ENCODE measurements at places on chromosomes 5 and 9.

GRCh38 chr9:5499889-5500398, 10.4 kb upstream of the PDCD1LG2 start:
- peak; percentile 97 for DNase-seq

DNA sequence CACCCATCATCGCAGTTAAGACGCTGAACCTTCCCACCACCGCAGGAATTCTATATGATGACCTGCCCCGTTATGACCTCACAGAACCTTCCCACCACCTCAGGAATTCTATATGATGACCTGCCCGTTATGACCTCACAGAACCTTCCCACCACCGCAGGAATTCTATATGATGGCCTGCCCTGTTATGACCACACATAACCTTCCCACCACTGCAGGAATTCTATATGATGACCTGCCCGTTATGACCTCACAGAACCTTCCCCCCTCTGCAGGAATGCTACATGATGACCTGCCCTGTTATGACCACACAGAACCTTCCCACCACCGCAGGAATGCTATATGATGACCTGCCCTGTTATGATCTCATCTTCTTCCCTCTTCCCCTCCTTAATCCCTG, 64.3 kb downstream of the IRX1 start:
- peak; percentile 4 for DNase-seq

- no peak for DNase-seq
These were observed 2396.8 kb upstream of the C9orf72 start for GRCh38 chr9:29969856-29970647.

- no peak for DNase-seq
These were observed 33.2 kb downstream of the SLC22A4 start for GRCh38 chr5:132327252-132327955.

- no peak for DNase-seq
These were observed 181.1 kb downstream of the PAPPA start for GRCh38 chr9:116334546-116335150.

DNA sequence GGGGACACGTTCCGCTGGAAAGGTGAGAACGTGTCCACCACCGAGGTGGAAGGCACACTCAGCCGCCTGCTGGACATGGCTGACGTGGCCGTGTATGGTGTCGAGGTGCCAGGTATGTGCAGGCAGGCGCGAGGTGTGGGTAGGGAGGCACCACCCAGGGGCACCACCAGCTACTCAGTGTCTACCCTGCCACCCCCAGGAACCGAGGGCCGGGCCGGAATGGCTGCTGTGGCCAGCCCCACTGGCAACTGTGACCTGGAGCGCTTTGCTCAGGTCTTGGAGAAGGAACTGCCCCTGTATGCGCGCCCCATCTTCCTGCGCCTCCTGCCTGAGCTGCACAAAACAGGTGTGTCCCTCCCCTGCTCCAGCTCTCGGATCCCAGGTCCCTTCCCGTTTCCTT, 15.1 kb downstream of the SLC27A4 start:
- no peak for DNase-seq

DNA sequence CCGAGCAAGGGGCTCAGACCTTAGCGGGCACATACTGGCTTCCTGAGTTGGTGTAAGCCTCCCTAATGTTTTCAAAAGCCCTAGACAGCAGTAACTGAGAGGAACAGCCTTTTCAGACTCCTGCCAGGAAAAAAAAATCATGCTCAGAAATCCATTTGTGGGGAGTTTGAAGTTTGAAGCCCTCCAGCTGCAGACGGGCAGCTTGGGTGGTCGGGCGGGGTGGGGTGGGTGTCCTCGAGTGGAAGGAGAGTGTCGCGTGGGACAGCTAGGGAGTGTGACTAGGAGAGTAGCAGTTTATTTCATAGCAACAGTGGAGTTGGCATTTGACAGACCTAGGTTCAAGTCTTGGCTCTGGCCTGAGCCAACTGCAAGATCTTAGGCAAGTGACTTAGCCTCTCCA, 90.7 kb upstream of the PITX1 start:
- no peak for DNase-seq

DNA sequence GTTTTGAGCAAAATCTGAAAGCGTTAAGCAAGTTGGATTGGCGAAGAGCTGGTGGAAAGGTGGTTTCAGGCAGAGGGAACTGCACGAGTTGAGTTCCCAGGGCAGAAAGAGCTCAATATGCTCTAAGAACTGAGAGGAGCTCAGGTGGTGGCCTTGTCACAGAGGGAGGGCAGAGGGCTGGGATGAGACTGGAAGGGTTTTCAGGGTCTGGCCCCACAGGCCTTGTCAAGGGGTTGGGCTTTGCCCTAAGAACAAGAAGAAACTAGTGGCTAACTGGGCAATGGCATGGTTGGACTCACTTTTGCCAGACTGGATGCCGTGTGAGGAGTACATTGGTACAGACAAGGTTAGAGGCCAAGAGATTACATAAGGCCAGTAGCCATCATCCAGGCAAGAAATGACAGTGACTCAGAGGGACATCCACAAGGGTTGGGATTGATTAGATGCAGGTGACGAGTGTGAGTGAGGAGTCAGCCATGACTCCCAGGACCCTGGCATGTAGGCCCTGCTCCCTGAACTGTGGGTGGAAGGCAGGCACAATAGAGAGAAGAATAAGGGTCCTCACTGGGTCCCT, 75.1 kb upstream of the SMIM23 start:
- DNase-seq, result no peak

DNA sequence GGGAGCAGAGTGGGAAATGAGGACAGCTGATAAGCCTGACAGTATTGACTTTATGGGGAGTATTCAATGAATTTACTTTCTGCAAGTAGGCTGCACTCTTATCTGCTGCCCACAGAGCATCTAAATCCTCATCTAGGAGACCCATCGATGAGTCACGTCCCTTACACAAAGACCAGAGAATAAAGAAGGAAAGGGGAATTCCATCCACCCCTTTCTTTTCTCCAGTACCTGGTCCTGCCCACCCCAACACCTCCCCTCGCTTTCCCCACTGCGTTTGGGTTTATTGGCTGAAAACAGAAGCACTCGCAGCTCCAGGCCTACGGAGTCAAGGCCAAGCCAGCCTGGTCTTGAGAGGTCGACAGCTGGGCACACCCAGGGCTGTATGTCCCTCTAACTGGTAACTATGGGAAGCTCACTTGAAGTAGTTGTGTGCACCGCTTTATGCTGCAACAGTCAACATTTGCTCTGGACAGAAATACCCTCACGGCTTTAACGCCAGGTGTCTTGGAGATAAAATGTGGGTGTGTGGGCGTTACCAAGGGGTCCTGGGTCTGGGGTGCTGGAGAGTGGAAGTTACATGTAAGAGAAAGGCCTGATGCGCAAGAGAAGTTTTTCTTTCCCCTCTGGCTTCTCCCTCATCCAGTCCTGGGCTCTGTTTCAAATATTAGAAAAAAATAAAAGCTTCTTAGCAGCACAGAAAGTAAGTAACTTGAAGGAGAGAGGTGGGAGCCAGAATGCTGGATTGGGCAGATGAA, 14.5 kb upstream of the TAL2 start:
- DNase-seq, result no peak

- DNase-seq, result no peak
These were observed 36.4 kb upstream of the DAB2 start for GRCh38 chr5:39461007-39461682.

DNA sequence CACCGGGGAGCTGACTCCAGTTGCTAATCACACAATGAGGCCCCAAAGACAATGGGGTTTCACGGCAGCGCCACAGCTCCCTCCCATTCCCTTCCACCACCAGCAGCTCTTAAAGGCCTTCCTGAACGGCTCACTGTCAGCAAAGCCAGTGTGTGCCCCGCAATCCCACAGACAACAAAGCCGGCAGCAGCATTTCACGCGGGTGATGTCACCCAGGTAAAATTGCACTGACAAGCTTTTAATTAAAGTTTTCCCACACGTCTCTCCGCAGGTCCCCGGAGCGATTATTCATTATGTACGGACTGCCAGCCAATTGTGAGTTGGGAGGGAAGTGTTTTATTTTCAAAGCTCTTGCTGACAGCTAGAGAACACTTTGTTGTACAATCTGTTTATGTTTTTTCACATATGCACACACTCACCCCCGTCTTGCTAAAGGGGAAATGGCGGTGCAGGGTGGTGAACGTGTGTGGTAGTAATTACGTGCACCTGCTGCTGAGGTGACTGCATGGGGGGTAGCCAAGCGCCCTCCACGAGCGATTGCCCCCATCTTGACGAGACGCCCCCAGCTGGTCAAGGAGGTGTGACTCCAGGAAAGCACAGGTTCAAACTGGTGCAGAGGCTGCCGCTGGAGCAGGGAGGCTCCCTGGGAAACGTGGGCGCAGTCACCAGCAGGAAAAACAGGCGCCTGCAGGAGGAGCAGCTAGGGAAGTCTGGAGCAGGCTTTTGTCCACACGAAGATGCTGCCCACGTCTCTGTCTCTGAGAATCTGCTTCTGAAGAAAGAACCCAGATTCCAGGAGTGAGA, 65.0 kb downstream of the IRX2 start:
- DNase-seq, result no peak

- no peak for DNase-seq
These were observed 85.7 kb upstream of the SHB start for GRCh38 chr9:38154501-38155421.

- no peak for DNase-seq
These were observed 7.0 kb downstream of the NFIB start for GRCh38 chr9:14306672-14307660.

- no peak for DNase-seq
These were observed 38.4 kb downstream of the ROR2 start for GRCh38 chr9:91911657-91912056.

GRCh38 chr5:79738349-79738748, 48.7 kb downstream of the CMYA5 start:
- no peak for DNase-seq

DNA sequence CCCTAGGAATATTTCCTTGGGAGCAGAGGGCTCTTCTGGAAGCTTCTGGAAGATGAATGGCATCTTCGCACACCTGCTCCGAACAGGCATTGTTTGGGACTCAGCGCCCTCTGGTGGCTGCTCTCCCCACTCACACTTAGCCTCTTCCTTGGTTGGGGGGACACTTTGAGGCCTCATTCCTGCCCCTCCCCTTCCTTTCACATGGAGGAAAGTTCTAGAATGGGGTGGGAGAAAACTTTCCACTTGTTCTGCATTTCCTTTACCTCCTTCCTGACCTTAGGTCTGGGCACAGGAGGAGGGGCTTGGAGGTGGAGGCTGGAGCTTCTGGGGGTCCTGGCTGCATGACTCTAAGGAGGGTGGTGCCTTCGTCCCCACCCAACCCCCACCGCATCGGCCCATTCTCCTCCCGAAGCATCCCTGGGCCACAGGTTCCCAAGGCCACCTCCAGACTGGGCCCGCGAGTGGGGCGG, 19.3 kb upstream of the SMIM32 start:
- DNase-seq, result peak; percentile 37

- DNase-seq, result no peak
These were observed 2.2 kb downstream of the COL23A1 start for GRCh38 chr5:178587763-178588611.

- DNase-seq, result no peak
These were observed 20.5 kb downstream of the SLC1A1 start for GRCh38 chr9:4510546-4511322.

DNA sequence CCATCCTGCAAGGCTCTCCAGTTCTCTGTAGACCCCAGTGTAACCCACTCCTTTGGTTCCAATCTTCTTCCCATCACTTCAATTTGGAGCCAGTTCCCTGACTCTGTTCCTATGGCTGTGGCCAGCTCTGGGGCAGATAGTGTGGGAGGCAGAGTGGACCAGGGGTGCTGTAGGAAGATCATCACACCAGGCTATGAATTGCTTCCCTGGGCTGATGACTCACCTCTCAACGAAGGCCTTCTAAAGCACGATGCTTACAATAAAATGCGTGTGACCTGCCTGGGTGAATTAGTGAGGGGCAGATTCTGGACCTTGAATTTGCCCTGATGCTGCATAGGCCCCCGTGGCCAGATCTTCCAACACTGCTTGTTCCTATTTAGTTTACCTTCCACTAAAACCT, 289.7 kb downstream of the FBXL7 start:
- DNase-seq, result no peak

DNA sequence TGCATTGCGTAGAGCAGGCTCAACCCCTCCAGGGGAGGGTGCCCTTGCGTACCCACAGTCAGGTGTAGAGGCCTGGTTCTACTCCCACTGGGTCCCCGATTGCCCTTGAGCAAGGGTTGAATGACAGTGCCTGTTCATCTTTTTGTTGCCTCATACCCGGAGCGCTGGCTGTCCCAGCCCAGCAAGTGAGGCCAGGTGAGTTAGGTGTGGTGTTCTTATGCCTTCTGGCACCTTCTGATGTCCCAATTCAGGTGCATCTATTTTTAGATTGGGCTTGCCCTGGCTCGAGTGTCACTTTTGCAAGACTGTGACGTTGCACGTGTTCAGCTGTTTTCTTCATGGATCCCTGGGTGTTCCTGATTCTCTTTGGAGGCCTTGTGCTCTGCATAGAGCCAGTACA, 257.8 kb downstream of the GOLPH3 start:
- no peak for DNase-seq

DNA sequence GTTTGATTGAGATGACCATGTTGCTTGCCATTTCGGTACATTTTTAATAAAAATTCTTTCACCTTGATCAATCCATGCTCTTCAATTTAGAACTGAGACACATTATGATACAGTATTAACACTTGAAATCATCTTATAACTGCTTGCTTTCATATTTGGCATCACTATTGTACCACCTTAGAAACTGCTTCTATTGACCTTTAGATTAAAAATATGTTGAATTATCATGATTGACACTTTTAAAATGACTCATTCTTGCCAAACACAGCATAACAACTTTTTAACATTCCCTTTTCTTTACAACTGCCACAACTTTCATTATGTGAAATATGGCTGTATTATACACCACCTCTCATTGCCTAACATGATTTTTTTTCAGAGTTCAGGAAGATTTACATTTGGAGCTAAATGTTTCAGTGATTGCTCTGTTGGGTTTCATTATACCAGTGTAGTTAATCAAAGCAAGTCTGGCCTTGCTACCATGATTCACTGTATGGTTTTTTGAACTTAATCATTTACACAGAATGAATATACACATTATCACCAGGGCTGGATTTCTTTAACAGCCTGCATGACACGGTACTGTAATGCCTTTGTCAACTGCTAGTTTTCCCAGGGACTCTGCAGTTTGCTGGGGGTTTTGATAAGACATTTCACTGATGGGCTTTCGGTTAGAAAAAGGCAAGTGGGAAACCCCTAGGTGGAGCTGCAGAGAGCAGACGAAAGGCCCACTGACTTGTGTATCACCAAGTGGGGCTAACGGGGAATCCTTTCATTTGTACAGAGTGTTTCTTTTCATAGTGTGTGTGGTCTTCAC, 93.6 kb upstream of the TLE4 start:
- peak; percentile 28 for DNase-seq

DNA sequence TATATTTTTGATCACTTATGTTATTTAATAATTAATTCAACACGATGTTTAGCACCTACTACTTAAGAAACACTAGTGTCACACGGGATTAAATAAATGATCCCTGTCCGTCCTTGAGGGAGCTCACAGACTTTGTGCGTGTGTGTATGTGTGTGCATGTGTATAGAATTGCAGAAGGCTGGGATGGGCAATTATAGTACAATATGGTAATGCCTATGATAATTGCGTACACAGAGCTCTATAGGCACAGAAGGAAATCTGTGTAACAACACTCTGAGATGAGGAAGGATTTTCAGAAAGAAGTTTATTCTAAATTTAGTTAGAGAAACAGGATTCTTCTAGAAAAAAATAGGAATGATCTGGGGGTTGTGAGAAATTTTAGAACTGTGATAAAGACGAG, 76.9 kb downstream of the CDH12 start:
- no peak for DNase-seq

- DNase-seq, result no peak
These were observed 42.8 kb upstream of the LHFPL2 start for GRCh38 chr5:78691084-78691960.
